Coronary artery (tissue), 2 donors: ENCODE measurements at places on chromosomes 7 and 10.

DNA sequence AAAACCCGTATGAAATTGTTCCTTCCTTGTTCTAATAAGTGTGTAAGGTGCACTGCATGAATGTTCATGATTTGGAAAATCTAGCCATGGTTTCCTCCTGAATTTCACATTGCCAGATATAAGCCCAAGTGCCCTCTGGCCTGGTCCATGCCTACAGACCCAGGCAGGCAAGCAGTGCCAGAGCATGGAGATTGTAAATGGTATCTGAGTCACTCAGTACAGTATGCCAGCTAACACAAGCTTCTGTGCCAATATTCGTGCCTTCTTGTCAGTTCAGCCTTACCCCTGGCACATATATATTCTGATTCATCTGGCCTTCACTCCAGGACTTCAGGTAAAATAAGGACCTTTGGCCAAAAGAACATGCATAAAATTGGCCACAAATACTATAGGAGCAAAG is 38.4 kb upstream of the PDE1C start:
- no peak for DNase-seq

- DNase-seq, result no peak
Observed at GRCh38 chr7:31027161-31027965, 24.7 kb upstream of the ADCYAP1R1 start.

DNA sequence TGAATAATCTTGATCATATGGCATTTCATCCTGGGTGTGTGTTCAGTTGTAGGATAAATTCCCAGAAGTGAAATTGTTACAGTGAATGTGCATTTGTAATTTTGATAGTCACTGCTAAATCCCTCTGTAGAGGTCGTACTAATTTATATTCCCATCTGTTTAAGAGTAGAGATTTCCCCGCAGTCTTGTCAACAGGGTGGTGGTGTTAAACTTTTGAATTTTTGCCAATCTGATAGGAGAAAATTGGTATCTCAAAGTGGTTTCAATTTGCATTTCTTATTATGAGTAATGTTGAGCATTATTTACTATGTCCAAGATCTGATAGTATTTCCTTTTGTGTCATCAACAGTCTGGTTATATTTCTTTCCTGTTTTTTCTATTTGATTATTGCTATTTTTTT is 101.7 kb downstream of the AUTS2 start:
- no peak for DNase-seq

DNA sequence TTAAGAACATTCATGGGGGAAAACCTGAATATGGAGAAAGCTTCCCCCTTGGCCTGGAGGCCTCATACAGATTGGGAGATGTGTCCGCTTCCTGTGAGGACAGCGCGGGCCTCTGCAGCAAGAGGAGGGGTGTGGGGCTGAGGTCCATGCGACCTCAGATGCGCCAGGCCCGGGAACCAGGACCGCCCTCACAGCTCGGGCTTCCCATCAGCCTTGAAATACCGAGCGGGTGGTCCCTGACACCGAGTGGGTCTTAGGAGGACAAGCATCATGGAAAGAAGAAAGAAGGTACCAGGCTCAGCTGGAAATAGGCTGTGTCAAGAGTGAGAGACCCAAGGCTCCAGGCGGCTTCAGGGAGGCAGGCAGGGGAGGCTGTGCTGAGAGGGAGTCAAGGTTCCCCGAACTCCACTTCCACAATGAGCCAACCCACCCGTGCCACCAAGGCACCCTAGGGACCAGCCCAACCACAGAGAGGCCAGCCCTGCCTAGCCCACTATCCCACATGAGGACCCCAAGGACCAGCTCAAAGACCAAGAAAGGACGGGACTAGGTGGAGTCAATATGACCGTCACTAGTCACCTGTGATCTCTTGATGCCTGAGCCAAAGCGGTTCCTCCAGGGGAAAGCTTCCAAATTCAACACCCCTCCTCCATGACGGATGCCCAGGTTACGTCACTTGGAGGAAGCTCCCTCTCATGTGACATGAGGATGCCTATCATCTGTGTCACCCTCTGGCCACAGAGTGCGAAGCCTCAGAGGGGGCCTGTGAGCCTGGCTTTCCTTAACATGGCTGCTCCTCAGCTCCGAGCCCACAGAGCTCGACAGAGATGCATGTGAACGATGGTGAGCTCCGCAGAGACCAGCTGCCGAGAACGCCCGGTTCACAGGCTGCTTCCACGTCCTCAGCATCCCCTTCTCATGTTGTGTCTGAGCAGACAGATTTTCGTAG is 103.7 kb downstream of the TCERG1L start:
- DNase-seq, result peak; percentile 49

DNA sequence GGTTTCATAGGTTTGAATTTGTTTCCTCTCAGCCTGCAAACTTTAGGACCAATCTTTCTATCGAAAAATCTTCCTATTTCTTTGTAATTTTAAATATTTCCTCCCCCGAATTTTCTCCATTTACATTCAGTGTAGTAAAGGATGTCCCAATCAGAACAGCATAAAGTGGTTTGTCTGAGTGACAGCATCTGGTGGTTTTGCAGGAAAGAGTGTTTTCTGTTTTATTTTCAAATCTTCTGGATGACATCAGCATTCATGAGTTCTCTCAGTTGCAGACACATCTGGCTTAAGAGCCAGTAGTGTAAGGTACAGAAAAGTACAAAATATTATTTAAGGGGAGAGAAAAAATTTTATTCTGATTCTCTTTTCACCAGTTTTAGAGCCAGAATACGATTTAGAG is 634.8 kb downstream of the PHTF2 start:
- DNase-seq, result no peak

- DNase-seq, result no peak
Observed at GRCh38 chr7:159034988-159035387, 109.7 kb downstream of the VIPR2 start.

DNA sequence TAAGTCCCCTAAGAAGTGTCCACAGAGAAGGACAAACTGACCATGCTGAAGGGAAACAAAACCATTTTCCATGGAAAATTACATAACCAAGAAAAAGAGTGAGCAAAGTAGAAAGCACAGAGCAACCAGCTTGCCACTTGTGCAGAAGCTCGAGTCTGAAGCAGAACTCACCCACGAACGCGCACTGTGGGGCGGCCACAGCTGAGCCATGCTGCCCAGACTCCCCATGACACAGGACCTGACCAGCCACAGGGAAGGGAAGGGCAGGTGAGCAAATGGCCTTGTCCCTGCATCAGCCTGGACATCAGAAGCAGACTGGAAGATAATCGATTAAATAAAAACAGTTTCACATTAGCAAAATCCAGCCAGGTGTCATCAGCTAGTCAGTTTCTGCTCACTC is 95.7 kb downstream of the TCERG1L start:
- no peak for DNase-seq

DNA sequence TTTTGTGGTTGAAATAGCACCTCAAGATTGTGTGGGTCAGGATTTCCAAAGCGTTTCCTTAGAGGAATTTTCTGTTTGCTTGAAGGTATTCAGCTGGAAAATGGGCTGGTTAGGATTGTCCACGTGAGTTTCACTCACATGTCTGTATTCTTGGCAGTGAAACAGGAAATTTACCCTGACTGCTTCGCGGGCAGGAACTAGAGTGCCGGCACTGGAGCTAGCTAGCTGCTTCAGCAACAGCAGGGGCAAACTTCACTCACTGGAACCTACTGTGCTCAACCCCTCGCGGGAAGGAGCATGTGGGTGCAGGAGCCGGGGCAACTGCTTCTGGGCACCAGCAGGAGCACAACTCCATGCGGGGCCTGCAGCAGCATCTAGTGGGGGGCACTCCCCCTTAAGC is 38.0 kb upstream of the RTKN2 start:
- no peak for DNase-seq

- peak; percentile 57 for DNase-seq
Observed at GRCh38 chr7:155191137-155191536, 106.5 kb upstream of the INSIG1 start.

DNA sequence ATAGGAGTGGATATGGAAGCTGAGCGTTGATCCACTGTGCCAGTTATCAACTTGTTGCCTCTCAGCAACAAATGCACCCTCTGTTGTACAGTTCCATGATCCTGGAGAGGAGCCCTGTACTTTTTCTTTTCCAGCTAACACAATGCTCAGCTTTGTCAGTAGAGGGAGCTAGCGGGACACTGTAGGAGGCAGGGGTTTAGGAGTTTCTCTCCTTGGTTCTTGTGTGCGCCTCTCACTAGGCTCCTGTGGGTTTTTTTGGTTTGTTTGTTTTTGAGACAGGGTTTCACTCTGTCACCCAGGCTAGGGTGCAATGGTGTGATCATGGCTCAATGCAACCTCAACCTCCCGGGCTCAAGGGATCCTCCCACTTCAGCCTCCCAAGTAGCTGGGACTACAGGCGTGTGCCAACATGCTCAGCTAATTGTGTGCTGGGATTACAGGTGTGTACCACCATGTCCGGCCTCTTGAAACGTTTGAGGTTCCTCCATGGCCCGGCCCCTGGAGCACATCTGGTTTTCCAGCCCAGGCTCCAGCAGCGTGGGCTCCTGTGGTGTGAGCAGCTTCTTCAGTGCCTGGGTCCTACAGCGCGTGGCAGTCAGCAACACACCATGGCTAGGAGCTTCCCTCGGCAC is 12.0 kb upstream of the MARVELD1 start:
- no peak for DNase-seq

DNA sequence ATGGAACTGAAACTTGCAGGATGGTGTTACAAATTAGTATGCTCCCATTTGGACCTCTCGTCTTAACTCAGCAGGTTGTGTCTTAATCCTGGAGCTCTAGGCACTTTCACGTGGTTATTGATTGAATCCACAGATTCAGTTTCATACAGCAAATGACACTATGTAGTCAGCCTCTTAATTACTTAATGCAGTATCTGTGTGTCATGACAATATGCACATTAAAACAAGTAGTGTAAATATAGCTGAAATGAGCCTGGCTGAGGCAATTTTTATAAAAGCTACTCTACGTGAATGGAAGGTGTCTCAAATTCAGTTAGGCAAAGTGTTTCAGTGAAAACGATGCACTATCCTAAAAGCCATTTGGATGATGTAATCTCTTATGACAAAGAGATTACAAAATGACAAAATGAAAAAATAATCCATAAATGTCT is 86.8 kb downstream of the CD36 start:
- DNase-seq, result no peak
